Ureter (tissue), 1 donor: ENCODE measurements at places on chromosomes 16 and 17. TPM values are rescaled to one million over a fixed set of nuclear protein-coding genes. Genes with fewer than 3 reads are reported as not detected.

GRCh38 chr17:80763293-80763867 lies 218.7 kb downstream of the RPTOR start:
- DNase-seq, result no peak

DNA sequence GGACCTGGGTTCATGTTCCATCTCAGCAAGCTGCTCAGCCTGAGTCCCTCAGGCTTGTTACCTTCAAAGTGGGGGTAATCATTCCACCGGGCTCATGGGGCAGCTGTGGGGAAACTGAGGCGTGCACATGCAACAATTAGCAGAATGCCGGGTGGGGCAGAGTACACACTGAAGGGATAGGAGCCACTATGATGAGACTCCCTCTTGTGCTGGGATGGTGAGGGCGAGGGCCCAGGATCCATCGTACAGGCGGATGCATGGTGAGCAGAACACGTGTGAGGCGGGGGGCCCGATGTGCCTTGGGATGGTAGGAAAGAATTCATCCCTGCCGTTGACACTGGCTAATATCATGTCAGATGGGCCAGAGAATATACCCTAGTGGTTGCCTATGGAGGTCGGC lies 25.5 kb upstream of the MAP3K14 start:
- DNase-seq, result no peak

DNA sequence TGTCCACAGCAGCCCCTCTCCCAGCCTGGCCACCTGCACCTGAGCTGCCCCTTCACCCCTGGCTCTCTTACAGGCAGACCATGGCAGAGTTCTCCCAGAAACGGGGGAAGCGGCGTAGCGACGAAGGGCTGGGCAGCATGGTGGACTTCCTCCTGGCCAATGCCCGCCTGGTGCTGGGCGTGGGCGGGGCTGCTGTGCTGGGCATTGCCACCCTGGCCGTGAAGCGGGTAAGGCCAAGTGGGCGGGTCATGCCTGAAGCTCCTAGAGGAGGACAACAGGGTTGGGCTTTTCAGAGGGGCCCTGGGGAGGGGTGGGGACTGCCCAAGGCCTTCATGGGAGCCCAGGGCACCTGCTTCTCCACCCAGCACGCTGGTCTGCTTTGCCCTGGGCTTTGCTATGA lies 2.2 kb downstream of the MIEF2 start:
- DNase-seq, result peak; percentile 43

C17orf50 gene
- total RNA-seq, result not detected

DNA sequence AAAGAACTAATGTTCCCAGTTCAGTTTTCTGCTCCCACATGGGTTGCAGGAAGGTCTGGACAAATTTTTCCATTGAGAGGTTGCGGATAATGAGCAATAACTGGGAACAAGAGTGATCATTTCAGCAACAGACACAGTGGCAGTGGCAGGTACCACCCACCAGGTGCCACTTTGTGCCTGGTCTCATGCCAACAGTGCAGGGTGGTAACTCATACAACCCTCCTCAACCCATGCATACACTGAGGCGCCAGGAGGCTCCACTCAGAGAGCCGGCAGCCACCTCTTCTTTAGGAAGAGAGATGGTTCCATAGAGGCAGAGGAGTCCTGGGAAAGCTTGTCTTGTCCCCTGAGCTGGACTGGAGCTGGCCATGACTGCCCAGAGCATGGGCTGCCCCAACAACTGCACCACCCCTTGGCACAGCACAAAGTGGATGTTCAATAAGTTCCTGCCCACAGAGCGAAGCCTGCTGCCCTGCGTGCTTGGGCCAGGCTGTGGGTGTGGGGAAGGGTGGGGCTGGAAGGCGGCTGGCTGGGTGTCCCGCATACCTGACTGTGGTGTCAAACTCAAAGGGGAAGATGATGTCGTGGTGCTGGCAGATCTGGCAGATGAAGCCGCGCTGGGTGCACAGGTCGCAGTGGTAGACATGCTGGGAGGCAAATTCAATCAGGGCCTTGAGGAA lies 6.4 kb upstream of the ARHGAP27 start:
- DNase-seq, result no peak

TBC1D3B gene
- 13.6 TPM for total RNA-seq

- peak; percentile 37 for DNase-seq
These were observed 53.7 kb upstream of the METRNL start for GRCh38 chr17:83025636-83026280.

DNA sequence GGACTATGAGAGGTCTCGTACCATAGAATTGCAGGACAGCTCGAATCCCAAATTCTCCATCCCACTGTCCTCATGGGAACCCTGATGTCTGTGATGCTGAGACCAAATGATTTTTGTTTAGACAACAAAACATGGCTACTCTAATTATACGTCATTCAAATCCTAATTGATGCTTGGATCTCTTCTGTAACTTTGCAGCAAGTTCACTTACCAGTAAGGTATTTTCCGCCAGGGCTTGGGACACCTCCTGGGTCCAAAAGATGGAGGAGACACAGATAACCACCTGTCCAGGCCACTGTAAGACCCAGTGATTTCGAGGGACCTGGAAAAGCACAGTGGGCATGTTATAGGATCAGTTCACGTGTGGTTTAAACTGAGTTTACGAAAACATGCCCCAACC lies 92.8 kb downstream of the DNAH3 start:
- no peak for DNase-seq

GRCh38 chr16:30551781-30552180 lies 6.4 kb downstream of the ZNF764 start:
- no peak for DNase-seq

RBFOX1 gene
- total RNA-seq, result 4.0 TPM

DNA sequence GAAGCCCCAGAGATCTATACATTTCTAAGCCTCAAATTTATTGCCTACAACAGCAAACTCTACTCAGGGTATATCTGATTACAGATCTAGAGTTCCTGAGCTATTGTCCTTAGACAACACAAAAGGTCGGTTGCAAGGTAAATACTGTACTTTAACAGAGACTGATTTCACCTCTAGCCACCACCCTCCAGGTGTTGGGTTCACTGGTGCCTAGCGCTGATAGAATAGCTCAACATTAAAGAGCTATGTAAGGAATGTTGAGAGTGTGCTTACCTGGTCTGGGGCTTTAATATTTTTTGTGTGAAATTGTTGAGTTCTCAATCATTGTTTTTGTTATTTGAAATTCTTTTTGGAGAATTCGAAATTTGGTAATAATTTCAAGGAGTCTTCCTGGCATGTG lies 277.0 kb upstream of the PSMD7 start:
- DNase-seq, result no peak

TNFRSF17 gene
- total RNA-seq, result 2.2 TPM
